ENCODE measurements at places on chromosomes 16 and 17. TPM values are rescaled to one million over a fixed set of nuclear protein-coding genes. Genes with fewer than 3 reads are reported as not detected.
A peak's percentile ranks its signal among the peaks of the same experiment; 100 is the strongest.

The NCOR1 gene
- polyA plus RNA-seq, result 27.0 TPM

The SLC52A1 gene
- polyA plus RNA-seq, result not detected

The G6PC1 gene
- not detected for polyA plus RNA-seq

The ZNF19 gene
- polyA plus RNA-seq, result 2.0 TPM

The LLGL2 gene
- 14.8 TPM for polyA plus RNA-seq

The RHBDF2 gene
- polyA plus RNA-seq, result 27.0 TPM

The PARD6A gene
- 5.8 TPM for polyA plus RNA-seq

The GLP2R gene
- 0.15 TPM for polyA plus RNA-seq

DNA sequence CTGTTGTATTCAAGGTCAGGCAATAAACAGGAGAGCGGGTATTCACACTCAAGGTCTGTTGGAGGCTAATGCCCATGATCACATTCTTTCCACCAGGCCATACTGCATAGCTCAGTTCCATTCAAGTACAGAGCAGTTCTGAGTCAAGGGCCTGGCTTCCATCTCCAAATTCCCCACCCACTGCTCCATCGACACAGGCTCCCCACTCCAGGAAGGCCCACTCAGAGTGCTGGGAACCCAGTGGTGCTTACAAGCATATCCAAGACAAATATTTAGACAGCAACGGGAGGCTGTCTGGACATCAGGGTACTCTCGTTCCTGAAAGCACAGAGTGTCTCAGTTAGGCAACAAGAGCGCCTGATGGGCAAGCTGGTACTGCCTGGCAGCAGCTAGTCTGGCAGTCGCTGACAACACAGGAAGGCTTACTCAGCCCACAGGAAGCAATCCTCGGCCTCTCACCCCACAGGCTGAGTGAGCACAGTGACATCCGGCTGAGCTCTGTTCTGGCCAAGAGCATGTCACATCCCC lies 40.9 kb downstream of the RFFL start:
- DNase-seq, result peak; percentile 71

DNA sequence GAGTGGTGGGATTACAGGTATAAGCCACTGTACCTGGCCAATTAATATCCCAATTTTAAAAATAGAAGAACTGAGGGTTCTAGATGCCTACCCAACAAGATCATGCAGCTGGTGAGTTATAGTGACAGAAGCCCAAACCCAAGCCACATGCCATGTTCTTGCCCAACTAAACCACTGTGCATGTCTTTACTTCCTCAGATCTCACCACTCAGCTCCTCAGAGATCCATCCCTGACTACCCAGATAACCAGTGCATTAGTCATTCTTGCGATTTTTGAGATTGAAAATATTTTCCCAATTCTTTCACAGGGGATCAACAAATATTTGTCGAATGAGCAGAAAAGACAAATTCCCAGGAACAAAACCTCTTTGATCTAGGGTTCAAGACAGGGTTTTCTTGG lies 303.1 kb downstream of the CBLN1 start:
- no peak for DNase-seq

DNA sequence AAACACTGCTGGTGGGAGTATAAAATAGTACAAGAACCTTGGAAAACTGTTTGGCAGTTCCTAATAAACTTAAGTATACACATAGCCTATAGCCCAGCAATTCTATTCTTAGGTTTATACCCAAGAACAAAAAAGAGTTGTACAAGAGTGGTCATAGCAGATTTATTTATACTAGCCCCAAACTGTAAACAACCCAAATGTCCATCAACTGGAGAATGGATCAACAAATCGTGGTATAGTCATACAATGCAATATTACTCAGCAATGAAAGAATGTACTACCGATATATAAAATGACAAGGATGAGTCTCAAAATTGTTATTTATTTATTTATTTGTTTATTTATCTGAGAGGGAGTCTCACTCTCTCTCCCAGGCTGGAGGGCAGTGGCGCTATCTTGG lies 23.1 kb downstream of the GNGT2 start:
- no peak for DNase-seq

DNA sequence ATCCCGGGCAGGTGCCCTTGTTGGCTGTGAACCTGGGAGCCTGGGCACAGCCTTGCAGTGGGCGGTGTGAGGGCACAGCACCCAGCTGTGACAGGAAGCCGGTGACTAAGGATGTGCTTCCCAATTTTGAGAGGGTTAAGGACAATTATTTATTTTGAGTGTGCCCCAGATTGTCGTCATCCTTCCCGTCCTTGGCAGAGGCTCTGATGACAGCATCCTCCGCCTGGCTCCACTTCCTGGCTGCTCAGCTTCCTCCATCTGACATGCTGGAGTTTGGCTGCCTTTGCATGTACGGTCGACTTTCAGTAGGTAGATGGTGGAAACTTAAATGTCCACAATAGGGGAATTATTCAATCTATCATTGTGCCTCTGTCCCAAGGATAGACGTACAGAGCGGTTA lies 282.4 kb upstream of the EEF2KMT start:
- DNase-seq, result no peak

- peak; percentile 55 for DNase-seq
Measured at GRCh38 chr17:48051706-48052486, 3.7 kb downstream of the NFE2L1 start.

DNA sequence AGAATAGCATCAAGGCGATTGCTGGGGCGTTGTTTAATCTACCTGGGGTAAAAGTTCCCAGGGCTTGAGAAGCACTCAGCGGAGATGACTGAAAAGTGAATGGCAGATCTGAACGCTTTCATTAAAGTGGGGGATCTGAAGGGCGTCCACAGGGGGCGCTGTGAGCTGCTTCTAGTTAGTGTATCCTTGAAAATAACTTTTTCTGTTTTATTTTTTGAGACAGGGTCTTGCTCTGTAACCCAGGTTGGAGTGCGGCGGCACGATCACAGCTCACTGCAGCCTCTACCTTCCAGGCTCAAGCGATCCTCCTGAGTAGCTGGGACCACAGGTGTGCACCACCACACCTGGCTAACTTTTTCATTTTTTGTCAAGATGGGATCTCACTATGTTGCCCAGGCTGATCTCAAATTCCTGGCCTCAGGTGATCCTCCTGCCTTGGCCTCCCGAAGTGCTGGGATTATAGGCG lies 360.4 kb downstream of the SEC14L1 start:
- no peak for DNase-seq

GRCh38 chr17:34561328-34561727 lies 18.1 kb upstream of the TMEM132E start:
- DNase-seq, result no peak

DNA sequence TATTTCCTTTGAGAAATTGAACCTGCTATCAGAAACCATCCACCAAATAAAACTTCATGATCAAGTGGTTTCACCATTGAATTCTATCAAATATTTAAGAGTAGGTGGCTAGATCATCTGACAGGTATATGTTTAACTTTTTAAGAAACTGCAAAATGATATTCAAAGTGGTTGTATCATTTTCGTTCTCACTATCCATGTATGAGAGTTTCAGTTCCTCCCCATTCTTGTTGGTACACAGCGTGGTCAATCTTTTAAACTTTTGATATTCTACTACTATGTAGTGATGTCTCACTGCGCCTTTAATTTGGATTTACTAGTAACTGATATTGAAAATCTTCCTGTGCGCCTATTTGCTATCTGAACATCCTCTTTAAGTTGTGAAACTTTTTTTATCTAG lies 163.7 kb downstream of the CYB561 start:
- no peak for DNase-seq

DNA sequence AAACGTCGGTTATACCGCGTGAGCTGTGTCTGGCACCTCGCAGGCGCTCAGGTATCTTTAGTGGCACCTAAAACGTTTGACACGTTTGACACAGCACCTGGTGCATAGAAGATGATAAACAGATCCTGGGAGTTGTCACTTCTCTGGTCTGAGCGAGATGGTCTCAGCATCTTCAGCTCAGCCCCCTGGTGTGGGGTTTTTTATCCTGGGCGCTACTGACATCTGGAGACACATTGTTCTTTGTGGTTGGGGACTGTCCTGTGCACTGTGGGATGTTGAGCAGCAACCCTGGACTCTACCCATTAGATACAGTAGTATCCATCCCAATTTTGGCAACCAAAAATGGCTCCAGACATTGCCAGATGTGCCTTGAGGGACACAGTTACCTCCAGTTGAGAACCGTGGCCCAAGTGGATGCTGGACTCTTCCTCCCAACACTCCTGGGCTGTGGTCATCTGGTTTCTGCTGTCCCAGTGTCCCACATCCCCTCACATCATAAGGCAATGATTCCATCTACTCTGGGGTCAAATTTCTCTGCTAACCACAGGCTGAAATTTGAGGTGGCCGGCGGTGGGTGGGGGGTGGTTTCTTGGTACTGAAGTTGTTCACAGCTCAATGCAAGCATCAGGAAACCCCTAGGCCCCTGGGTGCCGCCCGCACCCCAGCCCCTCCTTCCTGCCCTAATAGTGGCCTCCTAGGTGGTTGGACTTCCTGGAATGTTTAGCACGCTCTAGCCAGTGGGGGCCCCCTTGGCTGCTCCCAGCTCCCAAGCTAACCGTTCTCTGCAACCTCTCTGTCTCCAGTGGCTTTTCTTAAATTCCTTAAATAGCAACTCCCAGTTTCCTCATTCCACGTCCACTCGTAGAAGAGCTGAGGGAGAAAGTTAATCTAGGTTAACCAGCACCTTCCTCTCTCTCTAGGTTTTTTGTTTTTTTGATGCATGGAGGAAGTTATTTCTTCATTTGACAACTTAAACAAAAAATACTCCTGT lies 124.8 kb downstream of the ABCC1 start:
- DNase-seq, result no peak

GRCh38 chr16:19192865-19193264 lies 24.8 kb downstream of the SYT17 start:
- DNase-seq, result no peak

- DNase-seq, result no peak
Measured at GRCh38 chr16:65002265-65002664, 119.6 kb downstream of the CDH11 start.

- peak; percentile 59 for DNase-seq
Measured at GRCh38 chr17:83200231-83200699, 120.9 kb downstream of the METRNL start.

DNA sequence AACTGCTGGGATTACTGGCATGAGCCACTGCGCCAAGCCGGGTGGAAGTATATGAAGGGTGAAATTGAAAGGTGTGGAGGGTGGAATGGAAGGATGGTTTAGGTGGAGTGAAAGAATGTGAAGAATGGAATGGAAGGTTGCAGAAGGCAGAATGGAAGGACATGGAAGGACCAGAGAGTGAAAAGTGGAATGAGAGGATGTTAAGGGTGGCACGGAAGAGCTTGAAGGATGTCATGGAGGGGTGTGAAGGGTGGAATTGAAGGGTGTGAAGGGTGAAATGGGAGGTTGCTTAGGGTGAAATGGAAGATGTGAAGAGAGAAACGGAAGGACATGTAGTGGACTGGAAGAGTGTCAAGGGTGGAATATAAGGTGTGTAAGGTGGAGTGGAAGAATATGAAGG lies 16.2 kb downstream of the MIS12 start:
- DNase-seq, result no peak

DNA sequence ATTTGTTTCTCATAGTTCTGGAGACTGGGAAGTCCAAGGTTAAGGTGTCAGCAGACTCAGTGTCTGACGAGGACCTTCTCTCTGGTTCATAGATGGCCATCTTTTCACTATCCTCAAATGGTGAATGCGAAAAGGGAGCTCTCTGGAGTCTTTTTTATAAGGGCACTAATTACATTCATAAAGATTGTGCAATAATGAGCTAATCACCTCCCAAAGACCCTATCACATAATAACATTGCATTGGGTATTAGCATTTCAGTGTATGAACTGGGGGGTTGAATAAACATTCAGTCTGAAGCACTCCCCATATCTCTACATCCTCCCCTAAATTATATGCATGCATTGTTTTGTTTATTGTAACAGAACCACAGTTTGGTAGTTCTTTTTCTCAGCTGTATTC lies 1086.5 kb downstream of the CDH11 start:
- no peak for DNase-seq

Data from heart right ventricle (tissue), 16 donors.